Neural crest cell (in vitro differentiated cells): ENCODE measurements at places on chromosomes 12 and 14.

DNA sequence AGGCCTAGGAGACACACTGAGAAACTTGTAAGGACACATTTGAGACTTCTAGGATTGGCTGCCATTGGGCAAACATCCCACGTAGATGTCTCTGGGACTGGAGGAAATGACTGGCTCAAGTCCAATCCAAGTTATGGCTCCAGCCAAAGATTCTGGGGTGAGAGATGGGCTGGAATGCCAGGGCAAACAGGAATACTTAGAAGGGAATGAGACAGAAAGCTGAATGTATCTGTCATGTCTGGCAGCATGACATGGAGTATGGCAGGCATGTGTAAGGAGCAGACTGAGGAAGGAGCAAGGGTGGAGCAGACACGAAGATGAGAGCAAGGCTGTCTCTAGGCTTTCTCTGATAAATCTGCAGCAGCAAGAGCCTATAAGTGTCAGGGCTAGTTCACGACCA, 209.2 kb downstream of the PHLDA1 start:
- DNase-seq, result no peak

DNA sequence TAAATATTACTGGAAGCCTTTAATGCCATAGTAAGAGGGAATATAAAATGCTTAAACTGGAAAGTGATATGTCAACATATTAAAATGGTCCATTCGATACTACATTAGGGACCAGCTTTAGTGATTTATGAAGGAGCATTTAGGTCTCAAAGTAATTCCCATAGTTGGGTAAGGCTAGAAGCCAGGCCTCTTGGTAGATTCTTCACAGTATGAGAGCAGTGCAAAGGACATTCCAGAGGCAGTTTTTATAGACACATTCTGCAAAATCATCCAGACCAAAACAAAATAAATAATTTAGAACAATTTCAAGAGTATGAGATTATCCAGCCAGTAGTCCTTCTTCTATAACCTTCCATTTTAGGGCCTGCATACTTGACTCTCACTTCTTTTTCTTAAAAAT, 142.6 kb upstream of the PDZRN4 start:
- DNase-seq, result no peak

GRCh38 chr12:131928080-131928710, 881 bp upstream of the PUS1 start:
- DNase-seq, result no peak

DNA sequence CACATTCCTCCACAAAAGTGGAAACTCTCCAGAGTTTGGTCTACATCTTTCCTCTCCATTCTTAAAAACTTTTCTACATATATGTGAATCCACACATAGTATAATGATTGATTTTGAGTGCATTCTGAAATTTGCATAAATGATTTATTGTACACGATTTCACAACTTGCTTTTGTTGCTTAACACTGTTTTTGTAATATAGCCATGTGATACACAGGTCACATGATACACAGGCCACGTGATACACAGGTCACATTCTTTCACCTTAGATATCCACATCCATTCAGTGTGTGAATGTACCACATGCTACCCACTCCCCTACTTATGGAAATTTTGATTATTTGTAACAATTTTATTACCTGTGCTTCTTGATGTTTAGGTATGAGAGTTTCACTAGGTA, 319.1 kb downstream of the ZFP36L1 start:
- no peak for DNase-seq

- DNase-seq, result no peak
Measured at GRCh38 chr12:45668641-45669040, 60.9 kb upstream of the ARID2 start.

GRCh38 chr12:100799770-100800169, 5.2 kb downstream of the ANO4 start:
- DNase-seq, result no peak

DNA sequence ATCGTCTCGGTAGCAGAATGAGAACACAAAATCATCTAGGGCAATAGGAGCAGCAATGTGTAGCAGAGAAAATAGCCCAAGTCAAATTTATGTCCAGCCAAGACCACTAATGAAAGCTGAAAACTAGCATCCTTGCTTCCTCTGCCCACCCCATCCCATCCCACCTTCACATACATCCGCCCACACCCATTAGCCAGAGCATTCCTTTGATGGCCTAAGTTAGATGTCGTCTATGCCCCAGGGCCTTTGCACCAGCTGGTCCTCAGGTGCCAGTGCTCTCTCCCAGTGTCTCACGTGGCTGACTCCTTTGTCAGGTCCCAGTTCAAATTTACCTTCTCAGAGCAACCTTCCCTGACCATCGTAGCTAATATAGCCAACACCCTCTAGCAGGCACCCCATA, 17.8 kb upstream of the PPP2R5C start:
- DNase-seq, result no peak

DNA sequence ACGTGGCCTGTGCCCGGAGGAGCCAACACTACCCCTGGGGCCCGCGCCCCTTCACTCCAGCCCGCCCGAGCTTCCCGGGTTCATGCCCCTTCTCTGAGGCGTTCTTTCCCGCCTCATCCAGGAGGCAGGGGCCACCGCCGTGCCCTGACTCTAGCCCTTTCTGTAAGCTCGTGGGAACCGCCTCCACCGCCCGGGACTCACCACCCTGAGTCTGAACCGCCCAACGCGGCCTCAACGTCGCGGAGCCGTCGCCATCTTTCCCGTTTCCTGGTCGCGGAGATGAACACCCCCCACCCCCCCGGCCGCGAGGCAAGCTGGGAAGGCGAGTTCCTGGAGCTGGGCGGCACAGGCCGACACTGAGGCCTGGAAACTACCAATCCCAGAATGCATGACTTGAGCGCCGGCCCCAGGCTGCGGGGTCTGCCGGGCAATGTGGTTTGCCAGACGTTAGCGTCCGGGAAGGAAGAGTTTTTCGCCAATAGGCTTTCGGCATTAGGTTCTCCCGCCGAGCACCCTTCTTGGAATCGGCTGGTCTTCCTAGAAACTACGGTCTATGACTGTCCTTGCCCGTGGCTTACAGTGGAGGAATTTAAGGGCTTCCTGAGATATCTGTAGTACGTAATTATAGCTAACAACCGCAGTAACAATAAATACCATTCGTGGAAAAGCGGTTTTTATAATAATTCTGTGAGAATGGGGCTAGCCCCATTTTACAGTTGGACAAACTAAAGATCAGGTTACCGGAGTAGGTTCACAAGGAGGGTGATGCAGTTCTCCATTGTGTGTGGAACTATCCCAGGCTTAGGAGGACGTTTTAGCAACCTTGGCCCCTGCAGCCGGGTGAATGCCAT, at the start of gene DDX23:
Gene DDX23, minus strand, starts transcription at position 281 of the 851 bp plus-strand sequence. CDS start 6,381 bp downstream, outside the sequence.
- DNase-seq, result peak; percentile 80

GRCh38 chr12:48194799-48195201, 8.3 kb downstream of the OR10AD1 start:
- no peak for DNase-seq

DNA sequence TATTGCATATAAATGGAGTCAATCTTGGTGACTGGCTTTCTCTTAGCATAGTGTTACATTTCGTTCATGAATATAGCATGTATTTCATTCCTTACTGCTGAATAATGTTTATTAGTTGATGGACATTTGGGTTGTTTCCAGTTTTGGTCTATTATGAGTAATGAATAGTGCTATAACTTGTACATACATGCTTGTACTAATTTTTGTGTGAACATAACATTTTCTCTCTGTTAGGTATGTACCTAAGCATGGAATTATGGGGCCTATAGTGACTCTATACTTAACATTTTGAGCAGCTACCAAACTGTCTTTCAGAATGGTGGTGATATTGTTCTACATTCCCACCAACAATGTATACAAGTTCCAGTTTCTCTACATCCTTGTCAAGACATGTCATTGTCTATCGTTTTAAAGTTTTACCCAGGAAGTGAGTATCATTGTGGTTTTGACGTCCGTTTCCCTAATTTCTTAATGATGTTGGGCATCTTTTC, 23.1 kb downstream of the ATP2A2 start:
- no peak for DNase-seq

- DNase-seq, result no peak
Measured at GRCh38 chr12:131383291-131383690, 327.6 kb upstream of the SFSWAP start.

DNA sequence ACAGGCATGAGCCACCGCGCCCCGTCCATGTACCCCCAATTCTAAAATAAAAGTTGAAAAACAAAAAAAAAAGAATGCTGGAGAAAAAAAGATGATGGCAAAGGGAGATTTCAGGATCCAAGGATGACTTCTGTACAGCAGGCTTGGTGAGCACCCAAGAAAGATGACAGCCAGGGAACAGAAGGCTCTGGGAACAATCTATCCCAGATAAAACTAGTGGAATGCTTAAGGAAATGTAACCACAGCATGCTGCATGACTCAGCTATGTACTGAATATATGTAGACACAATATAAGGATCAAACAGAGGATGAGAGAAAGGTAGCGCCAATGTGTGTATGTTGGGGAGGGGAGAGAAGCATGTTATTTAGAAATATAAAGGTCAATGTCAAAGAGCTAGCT, 123.7 kb upstream of the TMTC1 start:
- DNase-seq, result no peak
